ENCODE measurements at places on chromosomes 5 and 9.

- DNase-seq: no peak
Measured at GRCh38 chr9:133515240-133515610, 9.5 kb downstream of the MYMK start.

- DNase-seq: no peak
Measured at GRCh38 chr5:76855961-76856360, 6.1 kb downstream of the S100Z start.

DNA sequence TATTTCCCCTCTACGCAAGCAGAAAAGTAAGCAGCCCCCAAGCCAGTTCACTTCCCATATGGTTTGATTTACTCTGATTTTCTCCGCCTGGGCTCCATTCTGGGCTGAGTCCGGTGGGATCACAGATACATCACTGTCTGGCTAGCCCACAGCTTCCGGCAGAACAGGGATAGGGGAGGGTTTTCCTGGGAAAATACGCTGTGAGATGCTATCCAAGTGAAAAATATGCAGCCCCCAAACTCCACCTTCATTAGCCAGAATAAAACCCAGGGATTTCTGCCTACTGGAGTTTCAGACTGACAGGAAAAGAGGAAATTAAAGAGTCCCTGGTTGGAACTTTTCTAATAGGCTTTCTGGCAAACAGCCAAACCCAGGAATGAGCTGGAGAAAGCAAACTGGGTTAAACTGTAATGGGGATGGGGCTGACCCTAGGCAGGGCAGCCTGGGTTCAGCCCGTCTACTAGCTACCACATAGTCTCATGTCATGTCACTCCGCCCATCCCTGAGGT is 16.9 kb upstream of the NIPAL4 start:
- no peak for DNase-seq

GRCh38 chr9:100190339-100190738 is 91.3 kb downstream of the INVS start:
- DNase-seq: no peak

DNA sequence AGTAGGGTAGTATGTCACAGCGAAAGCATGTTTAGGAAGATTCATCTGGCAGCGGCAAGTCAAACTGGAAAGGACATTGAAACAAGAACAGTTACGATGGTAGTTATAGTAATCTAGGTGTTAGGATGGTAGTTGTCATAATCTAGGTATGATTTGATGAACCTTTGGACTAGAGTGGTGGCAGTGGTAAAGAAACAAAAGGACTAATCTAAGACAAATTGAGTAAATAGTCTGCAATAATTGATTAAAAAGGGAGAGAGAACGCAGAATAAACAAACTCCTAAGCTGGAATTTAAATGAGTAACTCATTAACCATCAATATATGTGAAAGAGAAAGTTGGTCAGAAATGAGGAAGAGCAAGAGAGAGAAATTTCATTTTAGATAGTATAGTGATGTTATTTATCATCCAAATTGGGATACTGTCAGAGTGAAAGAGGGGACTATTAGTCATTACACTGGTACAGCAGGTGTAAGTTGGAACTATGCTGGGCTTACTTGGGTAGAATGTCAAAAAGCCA is 56.8 kb downstream of the MTREX start:
- no peak for DNase-seq

DNA sequence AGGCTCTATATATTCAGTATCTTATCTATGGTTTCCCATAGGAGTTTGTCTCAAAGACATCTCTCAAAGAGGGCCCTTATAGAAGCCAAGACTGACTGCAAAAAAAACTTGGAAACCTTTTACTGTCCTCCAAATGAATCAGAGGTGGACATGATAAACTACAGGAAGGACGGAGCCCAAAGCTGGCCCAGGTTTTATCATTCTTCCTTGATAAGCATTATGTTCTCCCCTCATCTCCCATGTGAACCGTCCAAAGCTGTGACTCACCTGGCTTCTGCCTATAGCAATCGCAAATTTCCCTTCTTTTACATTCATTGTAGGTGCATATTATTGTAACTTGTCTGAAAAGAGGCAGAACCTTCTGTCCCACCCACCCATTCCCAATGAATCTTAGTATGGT is 35.0 kb upstream of the NIM1K start:
- DNase-seq: no peak

- no peak for DNase-seq
Measured at GRCh38 chr5:142250119-142250518, 74.7 kb downstream of the SPRY4 start.

DNA sequence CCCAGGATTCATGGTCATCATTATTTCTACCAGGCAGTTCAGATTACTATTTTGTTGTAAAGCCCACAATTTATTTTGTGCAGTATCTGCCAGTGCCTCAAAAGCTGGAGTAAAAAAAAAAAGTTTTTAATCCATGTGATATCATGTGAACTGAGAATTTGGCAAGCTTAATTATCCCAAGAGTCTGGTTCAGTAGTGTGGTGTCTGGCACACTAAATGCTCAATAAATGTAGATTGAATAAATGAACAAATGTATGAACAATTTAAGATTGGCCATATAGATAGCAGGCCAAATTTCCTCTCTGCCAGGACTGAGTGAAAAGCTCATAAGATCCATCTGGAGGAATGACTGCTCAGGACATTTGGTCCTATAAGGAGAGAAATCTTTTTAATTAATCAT is 533.0 kb downstream of the TLE1 start:
- no peak for DNase-seq

DNA sequence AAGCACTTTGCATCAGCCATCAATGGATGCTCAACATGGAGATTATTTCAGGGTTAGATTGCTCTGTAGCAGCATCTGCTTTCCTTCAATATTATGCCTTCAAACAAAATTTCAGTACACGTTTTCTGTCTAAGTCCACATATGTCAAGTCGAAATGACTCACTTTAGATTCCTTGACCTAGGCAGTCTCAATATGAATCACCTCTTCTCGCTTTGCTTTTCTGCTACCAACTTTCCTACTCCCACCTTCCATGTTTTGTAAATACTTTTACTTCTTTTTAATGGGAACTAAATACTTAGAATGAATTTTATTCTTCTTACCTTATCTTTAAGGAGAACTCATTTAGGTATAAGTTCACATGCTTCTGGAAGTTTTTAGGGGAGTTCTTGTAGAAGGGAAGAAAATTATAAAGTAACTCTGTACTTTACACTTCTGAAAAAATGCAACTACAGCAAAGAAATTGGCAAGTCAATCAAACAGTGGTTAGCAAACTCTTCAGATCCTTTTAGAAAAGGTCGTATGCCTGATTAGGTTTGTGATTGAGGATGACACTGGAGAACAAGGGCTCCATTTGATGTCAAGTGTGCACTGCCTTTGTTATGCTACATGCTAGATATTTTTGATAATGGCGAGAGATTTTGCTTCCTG is 478.5 kb upstream of the SMARCA2 start:
- no peak for DNase-seq

- no peak for DNase-seq
Measured at GRCh38 chr5:72441862-72442540, 65.2 kb downstream of the ZNF366 start.

DNA sequence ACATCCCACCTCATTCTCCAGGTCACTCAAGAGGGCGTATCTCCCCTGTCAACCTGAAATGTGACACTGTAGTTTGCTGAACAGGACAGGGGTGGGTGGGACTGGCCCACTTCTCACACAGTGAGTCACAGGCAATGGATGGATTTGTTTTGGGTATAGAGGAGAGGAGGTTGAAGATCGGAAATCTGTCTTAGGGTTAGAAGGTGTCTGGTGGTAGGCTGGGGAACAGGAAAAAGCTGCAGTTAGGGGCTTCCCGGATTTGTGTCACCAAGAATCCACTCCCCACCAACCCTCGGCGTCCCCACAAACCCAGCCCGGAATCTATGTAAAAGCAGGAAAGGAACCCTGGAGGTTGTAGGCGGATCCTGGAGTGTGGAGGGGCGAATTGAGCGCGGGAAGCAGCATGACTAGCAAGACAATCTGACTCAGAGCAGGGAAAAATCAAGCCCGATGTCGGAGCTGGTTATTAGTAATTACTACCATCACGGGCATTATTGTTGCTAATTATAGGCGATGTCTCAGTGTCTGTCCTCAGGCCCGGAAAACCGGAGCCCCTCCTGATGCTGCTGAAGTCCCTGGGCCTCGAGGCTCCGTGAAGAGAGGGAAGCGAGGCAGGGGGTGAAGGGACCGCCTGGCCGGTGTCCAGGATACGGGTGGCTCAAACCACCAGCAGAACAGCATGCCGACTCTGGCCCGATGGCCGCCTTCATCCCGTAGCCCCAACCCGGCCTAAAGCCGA is 1.7 kb upstream of the IRX1 start:
- no peak for DNase-seq

- no peak for DNase-seq
Measured at GRCh38 chr9:122016744-122017143, 76.4 kb downstream of the TTLL11 start.

DNA sequence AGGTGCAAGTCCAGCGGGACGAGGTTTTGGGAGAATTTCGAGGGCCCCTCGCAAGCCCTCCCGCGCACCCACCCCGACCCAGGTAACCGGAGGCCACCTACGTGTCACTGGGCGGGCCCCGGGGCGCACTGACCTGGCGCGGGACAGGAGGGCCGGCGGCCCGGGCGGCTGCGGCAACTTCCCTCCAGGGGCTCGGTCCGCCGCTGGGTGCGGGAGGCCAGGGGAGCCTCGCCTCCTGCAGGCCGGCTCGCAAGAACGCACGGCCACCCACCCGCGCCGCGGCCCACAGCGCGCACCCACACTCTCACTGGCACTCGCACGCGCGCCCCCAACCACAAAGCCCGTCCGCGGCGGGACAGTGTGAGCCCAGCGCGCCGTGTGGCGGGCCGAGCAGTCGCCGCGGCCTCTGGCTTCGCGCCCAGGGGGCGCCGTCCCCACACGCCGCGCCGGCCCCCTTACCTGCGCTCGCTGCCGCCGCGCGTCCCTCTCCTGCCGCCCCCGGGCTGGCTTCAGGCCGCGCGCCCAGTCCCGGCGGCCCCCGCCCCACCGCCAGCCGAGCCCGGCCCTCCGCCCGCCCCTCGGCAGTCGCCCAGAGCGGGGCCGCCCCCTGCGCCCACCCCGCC is 451 bp downstream of the LPAR1 start:
- DNase-seq: no peak

DNA sequence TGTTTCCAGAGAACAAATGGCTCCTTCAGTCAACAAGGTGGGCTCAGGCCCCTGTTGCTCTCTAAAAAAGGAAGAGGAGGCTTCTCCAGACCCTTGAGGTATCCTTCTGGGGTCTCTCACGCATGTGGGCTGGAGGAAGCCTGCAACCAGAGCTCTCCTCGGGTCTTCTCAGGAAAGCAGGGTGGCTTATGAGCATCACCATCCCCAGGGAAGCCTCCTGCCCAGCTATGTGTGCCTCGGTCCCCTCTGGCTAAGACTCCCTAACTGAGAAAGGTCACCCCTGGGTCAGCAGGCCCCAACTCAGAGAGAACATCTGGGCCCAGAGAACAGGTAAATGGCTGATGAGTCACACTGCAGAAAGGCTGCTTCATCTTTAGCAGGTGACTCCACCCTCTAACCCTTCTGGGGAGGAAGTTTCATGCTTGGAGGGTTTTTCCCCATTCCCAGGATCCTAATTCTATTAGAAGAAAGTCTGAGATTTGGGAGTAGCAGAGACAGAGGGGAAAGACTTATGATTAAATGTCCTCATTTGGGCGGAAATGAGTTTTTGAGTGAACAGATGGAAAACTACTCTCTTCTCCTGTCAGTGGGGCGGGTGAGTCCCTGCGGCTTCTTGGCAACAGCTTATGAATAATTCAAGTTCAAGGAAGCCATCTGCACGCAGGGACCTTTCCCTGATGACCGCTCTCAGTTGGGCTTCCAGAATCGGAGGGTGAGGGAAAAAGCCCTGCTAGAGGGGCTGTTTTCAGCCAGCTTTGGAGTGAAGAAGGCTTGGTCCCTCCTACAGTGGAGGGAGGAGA is 41.9 kb downstream of the TGFBI start:
- DNase-seq: no peak

DNA sequence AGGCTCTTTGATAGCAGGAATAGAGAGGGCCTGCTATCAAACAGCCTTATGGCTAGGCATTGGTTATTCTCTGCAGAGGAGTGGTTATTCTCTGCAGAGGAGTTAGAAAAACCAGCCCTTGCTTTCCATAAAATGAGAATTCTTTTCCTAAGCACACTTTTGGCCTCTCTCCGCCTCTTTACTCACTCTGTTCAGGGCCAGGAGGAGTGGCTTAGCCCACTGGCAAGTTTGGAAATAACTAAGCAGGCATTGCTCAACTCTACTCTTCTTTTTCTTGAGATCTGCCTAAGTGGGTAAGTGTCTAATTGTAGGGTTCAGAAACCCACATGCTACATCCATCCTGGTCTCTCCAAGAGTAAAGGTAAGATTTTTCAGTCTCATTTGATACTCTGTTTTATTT is 341.7 kb downstream of the KIAA0825 start:
- no peak for DNase-seq

DNA sequence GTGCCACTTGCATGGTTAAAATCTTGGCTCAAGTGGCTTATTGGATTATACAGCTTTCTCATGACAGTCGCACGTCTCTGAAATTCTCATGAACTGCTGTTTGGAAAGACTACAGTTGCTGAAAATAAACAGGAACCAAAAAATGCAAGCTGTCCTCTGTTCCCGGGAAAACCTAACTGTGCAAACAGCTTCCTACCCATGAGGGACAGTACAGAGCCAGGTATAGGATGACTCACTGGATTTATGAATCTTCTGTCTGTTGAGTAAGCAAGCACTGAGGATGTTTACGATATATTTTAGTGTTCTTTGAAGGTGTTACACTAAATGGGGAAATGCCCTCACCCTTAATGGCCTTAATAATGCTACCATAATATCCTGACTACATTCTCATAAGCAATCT is 380.3 kb upstream of the TNC start:
- DNase-seq: no peak

GRCh38 chr5:68161156-68161555 is 54.4 kb upstream of the PIK3R1 start:
- no peak for DNase-seq

DNA sequence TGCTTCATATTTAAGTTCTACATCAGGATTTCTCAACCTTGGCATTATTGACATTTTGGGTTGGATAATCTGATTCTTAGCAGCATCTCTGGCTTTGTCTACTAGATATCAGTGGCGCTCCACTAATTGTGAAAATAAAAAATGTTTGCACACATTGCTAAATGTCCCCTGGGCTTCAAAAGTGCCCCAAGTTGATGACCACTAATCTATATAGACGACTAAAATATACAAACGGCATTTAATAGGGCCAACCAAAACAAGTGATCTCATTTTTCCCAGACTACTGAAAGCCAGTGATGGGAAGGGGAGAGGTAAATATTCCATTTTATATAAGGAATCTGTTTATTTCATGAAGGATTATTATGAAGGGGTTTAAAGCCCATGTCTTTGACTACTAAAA is 118.6 kb downstream of the HOMER1 start:
- no peak for DNase-seq

DNA sequence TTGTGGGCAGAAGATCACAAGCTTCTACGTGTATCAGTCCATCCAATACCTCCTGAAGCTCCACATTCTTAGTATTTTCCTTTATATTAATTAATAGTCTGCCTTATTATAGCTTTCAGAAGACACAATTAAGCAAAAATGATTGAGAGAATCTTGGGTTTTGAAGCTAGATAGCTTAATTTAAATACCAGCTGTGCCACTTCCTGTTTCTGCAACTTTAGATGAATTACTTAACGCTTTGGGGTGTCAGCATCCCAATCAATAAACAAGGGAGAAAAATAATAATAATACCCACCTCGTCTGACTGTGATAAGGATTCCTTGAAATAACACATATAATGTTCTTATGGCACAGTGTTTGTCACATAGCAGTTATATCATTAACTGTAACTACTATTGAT is 44.7 kb upstream of the HTR4 start:
- DNase-seq: no peak

- no peak for DNase-seq
Measured at GRCh38 chr9:22073349-22073748, 64.2 kb upstream of the CDKN2B start.

- no peak for DNase-seq
Measured at GRCh38 chr9:81071108-81071507, 618.2 kb downstream of the TLE1 start.

Measured in retinal pigment epithelial cell (primary cell).